ENCODE measurements at places on chromosomes 5 and 9.

DNA sequence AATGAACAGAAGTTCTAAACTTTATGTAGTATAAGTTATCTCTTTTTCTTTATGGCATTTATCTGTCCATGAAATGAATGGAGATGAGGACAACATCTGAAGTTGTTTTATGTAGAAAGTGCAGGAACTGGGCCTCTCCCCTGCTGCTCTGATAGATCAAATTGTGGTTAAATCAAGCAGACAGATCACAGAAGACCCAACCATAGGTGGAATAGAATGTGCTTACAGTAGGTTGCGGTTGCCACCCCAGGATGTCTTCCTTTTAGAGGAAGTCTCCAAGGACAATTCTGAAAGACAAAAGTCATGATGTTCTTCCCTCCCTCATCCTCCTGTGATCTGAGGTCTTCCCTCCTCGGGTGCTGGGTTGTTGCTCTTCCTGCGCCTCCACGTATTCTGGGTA is 12.9 kb downstream of the RASGRF2 start:
- no peak for DNase-seq

- no peak for DNase-seq
Measured at GRCh38 chr5:169842699-169843098, 137.6 kb downstream of the INSYN2B start.

- no peak for DNase-seq
Measured at GRCh38 chr5:14349029-14349428, 205.9 kb downstream of the TRIO start.

- no peak for DNase-seq
Measured at GRCh38 chr5:142881784-142882126, 111.6 kb downstream of the ARHGAP26 start.

DNA sequence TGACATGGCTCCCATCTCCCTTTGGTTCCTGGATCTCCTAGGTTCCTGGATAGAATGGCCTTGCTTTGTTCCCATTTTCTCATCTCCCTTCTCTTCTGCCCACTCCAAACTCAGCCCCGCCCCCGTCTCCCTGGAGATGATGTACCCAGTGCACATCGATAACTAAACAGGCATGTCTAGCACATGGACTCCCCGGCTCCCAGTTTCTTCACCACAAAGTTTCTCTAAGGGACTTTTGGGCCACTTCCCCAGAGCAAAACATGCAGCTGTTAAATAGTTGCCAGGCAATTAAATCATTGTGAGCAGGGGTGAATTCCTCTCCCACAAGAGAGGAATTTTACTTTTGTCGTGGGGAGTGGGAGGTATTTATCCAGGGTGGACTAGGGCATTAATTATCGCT is 259.0 kb downstream of the GADD45G start:
- no peak for DNase-seq

DNA sequence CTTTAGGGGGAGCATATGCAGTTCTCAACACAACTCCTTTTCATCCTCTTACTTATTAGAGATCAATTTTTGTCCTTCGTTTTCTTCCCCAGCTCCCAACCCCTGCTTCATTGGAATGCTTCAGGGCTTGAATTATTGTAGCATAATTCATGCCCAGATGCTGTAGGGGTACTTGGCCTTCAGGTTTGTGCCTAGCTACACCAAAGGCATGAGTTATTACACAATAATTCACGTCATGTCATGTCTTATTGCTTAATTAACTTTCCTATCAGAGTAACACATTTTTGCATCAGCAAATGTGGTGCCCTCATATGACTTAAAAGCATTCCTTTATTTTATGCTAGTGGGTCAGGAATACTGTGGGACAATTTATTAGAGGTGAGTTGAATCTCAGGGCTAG is 507.2 kb downstream of the NFIB start:
- no peak for DNase-seq

DNA sequence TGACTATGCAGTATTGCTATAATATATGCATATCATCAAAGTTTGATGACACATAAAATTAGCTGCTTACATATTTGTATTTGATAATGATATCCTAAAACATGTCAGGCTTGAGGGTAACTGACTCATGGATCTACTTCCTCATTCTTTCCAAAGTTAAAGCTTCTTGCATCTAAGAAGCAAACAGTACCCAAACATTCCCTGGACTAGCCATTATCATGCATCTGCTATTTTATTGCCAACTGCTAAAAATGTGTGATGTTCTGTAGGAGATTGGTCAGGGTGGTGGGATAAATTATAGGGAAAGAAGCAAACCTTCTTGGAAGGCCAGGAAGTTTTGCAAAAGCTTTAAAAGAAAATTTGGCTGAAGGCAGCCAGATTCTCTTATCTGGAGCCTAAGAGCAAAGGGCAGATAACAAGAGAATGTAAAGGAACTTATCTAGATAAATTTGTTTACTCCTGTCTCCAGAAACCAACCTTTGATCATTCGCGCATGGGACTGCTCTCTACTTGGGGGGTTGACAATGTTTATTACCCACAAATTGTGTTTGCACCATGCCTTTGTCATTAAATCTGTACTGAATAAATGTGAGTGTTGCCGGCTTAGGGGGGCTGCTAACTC is 604.1 kb upstream of the TLE4 start:
- DNase-seq = no peak

- DNase-seq = no peak
Measured at GRCh38 chr9:91546574-91546973, 122.9 kb upstream of the NFIL3 start.

DNA sequence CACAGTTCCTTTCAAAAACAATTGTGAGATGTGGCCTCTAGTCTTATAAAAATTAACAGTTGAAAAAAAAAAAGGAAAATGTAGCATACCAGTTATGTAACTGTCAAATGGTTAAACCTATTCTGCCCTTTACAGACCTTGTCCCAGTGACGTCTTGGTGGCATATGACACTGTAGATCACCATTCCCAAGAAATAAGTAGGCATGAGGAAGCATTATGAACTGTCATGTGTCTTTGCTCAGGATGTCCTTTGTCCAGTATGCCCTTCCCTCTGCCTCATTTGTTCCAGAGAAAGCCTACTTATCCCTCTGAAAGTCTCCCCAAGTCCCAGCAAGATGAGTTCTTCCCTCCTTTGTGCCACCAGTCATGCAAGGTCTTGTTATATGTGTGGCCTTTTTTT is 63.2 kb downstream of the PAM start:
- no peak for DNase-seq

DNA sequence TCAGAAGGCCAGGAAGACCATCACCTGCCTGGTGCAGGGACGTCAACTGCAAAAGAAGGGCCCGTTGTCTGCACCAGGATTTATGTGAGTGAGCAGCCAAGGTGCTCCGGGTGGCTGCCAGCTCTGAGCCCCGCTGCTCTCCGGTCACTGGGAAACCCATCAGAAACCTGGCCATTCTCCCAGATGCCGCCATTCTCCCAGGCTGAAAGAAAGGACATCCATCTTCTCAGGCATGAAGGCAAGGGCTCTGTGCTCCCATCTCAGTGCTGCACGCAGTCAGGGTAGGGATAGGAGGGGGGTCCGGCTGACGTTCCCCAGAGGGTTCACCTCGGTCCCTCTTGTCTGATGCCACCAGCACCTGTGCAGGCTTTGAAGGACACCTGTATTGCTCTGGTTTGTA is 158.4 kb downstream of the ERCC6L2 start:
- DNase-seq = no peak

GRCh38 chr5:157582731-157583620 is 7.4 kb upstream of the ADAM19 start:
- DNase-seq = no peak
